Adipocyte (in vitro differentiated cells): ENCODE measurements at places on chromosomes 16 and 17.

DNA sequence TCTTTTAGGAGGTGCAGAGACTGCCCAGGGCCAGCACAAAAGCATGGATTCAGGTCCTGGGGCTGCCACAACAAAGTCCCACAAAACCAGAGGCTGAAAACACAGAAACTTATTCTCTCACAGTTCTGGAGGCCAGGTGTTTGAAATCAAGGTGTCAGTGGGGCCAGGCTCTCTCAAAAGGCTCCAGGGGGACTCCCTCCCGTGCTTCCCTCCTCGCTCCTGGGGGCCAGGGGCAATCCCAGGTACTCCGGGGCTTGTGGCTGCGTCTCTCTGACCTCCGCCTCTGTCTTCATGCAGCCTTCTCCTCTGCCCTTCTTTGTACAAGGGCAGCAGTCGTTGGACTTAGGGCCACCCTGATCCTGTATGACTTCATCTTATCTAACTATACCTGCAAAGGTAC, 8.3 kb upstream of the RBFOX3 start:
- no peak for DNase-seq

- no peak for DNase-seq
These were observed 331.4 kb downstream of the GRIN2A start for GRCh38 chr16:9850817-9851216.

DNA sequence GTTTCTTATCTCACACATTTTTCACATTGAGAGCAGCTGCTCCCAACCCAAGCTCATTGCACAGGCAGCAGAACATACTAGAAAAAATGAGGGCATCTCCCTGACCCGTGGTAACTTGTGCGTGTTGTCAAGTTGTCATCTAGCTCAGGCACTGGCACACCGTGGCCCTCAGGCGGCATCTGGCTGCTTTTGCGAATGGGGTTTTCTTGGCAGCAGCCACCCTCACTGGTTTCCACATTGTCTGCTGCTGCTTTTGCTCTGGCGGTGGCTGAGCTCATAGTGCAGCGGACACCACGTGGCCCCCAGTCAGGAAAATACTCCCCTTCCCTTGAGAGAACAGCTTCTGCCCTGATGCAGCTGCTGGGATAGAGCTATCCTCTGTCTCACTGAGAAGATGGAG, 9.4 kb upstream of the TEDC2 start:
- DNase-seq: no peak

DNA sequence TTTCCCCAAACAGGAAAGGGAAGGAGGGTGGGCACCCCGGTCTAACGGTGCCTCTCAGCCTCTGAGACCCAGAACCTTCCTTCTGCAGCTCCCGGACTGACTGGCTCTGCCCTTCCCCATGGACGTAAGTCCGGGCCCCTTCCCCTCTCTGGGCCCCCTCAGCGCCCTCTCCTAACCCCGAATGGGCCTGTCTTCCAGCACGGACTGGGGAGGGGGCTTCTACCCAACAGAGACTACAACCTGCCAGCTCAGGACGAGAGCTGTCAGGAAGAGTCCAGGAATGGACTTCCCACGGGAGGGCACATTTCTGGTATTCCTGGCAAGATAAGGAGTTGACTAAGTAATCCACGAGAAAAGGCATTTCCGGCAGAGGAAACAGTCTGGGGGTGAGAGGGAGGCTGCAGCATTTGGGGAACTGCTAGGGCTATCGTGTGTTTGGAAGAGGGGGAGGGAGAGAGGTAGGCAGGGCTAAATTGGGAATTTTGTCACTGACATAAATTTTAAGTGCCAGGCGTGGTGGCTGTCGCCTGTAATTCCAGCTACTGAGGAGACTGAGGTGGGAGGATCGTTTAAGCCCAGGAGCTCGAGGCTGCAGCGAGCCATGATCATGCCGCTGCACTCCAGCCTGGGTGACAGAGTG, 12.1 kb upstream of the ALDOA start:
- DNase-seq: peak; percentile 67

GRCh38 chr16:12410837-12411490, 392.7 kb downstream of the CPPED1 start:
- DNase-seq: no peak

DNA sequence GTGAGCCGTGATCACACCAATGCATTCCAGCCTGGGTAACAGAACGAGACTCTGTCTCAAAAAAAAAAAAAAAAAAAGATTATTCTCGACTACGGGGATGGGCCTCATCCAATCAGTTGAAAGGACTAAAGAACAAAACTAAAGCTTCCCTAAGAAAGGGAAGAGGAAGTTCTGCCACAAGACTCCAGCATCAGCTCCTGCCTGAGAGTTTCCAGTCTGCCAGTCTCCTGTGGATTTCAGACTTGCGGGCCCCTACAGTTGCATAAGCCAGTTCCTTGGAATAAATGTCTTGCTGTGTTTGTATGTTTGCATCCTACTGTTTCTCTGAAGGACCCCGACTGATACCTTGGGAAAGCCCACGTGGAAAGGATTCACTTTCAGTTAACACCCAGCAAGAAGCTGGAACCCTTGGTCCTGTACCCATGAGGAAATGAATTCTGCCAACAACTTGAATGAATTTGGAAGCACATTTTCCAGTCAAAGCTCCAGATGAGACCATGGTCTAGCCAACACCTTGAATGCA, 26.3 kb upstream of the FZD2 start:
- no peak for DNase-seq

DNA sequence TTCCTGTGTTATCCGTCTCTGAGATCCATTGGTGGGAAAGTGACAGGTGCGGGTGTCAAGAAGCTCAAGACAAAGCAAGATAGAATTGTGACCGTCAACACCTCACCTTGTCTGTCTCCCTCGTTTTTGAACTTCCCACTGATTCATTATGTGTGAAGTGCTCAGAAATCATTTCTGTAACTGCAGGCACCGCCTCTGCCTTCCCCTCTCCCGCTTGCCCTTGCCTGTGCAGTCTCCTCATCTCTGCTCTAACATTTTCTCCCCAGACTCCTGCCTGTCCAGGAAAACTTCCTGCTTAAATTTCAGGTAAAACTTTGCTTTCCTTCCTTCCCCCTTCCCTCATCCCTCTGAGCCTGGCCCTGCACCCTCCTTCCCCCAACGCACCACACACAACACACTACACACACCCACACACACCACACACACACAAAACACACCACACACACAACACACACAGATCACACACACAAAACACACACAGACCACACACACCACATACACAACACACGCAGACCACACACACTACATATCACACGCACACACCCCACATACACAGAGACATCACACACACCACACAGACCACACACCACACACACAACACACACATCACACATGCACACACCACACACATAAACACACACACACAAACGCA, 25.7 kb downstream of the CALB2 start:
- no peak for DNase-seq

DNA sequence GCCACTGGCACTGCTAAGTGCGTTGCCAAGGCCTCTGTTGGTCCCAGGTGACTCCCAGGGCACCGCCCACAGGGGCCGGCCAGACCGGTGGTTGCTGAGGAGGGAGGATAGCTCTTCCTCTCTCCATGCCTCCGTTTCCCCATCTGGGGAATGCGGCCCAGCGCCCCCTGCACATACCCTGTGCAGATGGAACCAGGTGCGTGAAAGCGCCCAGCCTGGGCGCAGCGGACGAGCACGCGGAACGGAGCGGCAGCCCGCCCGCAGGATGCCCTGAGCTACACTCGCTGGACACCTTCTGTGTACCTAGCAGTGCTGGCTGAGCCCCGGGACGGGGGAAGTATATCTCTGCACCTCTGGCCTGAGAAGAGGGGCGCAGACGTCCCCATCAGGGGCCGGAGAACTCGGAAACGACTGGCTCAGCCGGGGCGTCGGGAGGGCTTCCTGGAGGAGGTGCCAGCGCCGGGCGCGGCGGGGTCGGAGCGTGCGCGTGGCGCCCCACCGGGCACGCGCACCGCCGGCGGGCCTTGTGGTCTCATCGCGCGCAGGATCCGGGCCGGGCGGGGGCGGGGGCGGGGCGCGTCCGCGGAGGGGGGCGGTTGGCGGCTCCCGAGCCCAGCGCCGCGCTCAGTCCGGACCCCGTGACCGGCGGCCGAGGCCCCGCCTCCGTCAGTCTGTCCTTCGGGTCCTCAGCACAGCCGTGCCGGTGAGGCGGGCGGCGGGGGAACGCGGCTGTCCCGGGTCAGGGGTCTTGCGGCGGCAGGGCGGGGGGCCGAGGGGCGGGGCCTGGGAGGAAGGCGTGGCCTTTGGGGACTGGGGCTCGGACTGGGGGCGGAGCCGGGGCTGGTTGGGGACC, at the start of the genes CCDC78 and HAGHL:
Gene CCDC78, minus strand, starts transcription at position 6 of the 853 bp plus-strand sequence. CDS start 76 bp downstream, outside the sequence.
Gene HAGHL, plus strand, starts transcription at position 669 of the 853 bp plus-strand sequence. CDS start 404 bp downstream, outside the sequence.
- DNase-seq: peak; percentile 79

DNA sequence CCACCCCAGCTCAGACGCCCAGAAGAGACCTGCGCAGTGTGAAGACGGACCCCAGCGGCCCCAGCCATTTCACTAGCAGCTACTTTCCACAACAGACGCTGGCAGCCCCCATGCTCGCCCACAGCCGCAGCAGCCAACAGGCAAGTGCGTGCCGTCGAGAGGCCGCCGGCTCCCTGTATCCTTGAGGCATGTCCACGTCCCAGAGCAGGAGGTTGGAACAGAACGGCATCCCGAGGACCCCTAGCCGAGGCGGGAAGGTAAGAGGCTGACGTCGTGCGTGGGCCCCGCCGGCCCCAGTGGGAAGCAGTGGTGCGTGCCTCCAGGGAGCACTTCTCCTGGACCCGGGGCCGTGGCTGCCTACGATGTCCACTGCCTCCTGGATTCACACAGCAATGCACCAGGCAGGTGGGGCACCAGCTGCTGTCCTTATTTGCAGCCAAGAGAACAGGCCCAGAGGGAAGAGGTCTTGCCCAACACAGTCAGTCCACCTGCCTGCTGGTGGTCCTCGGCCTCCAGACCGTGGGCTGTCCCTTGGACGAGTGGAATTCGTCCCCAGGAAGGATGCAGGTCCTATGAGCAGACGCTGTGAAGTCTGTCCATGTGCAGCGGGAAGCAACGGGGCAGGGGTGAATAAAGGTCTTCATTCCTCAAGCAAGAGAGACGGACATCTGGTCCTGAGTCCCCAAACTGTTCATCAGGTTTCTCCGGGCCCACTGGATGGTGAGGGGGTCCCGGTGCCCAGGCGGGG, 38.5 kb downstream of the SLC7A5 start:
- DNase-seq: no peak

DNA sequence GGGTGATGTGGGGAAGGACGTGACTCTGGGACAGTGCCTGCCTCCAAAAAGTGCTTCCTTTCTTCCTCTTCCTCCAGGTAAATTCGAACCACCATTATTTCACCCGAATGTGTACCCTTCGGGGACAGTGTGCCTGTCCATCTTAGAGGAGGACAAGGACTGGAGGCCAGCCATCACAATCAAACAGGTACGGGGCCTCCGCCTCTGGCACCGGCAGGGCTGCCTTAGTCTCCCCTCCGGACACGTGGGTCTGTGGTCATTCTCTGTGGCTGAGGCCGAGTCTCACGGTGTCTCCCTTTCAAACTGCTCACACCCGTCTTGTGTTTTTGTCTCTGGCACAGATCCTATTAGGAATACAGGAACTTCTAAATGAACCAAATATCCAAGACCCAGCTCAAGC, 10.7 kb downstream of the UBE2I start:
- no peak for DNase-seq

GRCh38 chr16:6193718-6194117, 1096.1 kb upstream of the EEF2KMT start:
- no peak for DNase-seq

DNA sequence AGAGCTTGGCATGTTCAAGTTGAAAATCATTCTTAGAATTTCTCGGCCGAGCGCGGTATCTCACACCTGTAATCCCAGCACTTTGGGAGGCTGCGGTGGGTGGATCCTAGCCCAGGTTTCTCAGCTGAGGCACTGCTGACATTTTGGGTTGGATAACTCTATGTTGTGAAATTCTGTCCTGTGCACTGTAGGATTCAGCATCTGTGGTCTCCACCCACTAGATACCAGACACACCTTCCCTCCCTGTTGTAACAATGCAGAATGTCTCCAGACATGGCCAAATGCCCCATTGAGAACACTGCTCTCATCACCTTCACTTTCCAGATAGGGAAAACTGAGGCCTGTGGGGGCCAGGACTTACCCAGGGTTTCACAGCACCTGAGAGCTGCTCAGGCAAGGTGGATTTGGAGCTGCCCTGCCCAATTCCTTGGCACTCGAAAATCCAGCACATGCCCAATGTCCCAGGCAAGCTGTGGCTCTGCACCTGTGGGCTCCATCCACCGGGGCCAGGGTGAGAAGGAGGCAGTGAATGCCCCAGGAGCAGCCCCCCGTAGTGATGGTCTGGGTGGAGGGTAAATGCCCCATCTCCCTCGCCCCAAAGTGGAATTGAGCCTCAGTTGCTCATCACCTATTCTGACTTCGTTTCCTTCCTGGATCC, 20.2 kb upstream of the TVP23A start:
- no peak for DNase-seq

DNA sequence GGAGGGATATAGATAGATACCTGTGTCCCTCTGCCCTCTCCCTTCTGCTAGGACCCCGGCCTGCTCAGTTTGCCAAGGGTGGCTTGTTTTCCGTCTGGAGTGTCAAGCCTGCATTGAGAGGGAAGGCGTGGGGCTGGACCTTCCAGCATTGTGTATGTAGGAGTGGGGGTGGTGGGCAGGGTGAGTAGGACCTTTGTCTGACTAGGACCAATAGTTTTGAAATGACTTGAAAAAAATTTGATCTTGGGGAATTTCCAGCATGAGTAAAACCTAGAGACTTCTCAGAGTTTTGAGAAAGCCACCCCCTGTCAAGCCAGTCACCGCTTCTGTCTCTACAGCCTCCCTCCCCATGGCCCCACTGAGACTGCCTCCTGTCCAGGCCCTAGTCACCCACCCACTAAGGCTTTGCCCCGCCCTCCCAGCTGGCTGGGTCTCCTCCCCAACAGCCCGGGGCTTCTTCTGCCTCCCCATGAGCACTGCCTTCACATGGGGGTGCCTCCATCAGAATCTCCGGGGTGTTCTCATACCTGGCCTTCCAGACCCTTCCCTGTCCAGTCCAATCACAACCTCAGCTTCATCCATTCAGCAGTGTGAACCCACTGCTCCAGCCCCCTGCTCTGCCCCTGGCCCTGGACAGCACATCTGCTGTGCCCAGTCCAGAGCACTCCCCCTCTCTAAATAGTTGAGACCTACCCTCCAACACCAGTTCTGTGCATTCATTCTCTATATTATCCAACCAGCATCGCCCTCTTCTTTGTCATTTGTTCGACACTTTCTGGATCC, 207.0 kb downstream of the MSI2 start:
- DNase-seq: peak; percentile 56

GRCh38 chr17:14346801-14347200, 45.9 kb downstream of the HS3ST3B1 start:
- no peak for DNase-seq

- no peak for DNase-seq
These were observed 1.5 kb upstream of the SRCAP start for GRCh38 chr16:30697264-30698138.

DNA sequence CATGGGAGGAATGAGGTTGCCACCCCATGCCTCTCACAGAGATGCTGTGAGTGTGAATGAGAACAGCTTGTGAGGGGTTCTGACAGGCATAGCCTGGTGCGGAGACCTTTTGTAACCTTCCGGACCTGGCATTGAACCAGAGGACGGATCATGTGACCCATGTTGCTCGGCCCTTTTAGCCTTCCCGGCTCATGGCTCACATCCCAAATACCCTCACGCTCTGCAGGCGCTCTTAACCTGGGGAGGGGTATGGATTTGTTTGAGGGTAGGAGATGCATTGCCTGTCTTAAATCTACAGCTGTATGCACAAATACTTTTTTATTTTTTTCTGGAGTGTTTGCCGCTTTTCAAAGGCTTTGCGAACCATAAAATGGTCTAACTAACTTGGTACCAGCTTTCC, 102.4 kb upstream of the CRHR1 start:
- no peak for DNase-seq
